Urothelium cell line (cell line): ENCODE measurements at places on chromosomes 1 and 21.
A peak's percentile ranks its signal among the peaks of the same experiment; 100 is the strongest.

DNA sequence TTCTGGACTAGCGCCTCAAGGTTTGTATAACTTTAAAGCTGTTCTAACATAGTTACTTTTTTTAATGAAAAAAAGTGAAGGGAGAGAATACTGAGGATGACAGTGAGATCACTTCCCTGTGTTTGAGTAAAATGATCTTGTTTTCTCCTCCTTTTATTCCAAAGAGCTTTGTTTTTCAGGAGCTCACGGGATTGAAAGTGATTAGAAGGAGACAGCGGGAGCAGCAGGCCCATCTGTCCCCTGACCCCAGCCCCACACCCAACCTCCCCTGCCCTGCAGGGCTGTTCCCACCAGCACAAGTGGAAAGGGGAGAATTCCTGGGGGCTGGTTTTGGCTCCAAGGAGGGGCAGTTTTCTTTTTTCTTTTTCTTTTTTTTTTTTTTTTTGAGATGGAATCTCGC lies 2.1 kb upstream of the DNMT3L start:
- DNase-seq = no peak

- DNase-seq = peak; percentile 49
Observed at GRCh38 chr1:156961709-156962108, 41.3 kb downstream of the LRRC71 start.

- no peak for DNase-seq
Observed at GRCh38 chr1:24909388-24909898, 20.6 kb downstream of the RUNX3 start.

DNA sequence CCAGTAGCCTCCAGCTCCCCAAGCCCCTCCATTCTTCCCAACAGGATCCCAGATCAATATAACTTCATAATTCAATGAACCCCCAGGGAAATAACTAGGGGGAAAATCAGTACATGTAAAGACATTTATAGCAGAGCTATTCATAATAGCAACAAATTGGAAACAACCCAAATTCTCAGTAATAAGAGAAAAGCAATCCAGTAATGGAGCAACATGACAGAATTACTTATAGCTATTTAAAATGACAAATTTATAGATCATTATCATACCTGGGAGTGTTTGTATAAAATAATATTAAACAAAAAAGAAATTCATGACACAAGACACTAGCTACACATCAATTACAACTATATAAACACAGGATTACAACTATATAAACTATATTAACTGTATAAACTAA lies 20.2 kb downstream of the PLEKHA6 start:
- no peak for DNase-seq
